Naive thymus-derived CD8-positive, alpha-beta T cell (primary cell): ENCODE measurements at places on chromosomes 1 and 21. TPM values are rescaled to one million over a fixed set of nuclear protein-coding genes. Genes with fewer than 3 reads are reported as not detected.

NUP210L gene
- not detected for polyA plus RNA-seq

POFUT2 gene
- polyA plus RNA-seq: 5.5 TPM

DNA sequence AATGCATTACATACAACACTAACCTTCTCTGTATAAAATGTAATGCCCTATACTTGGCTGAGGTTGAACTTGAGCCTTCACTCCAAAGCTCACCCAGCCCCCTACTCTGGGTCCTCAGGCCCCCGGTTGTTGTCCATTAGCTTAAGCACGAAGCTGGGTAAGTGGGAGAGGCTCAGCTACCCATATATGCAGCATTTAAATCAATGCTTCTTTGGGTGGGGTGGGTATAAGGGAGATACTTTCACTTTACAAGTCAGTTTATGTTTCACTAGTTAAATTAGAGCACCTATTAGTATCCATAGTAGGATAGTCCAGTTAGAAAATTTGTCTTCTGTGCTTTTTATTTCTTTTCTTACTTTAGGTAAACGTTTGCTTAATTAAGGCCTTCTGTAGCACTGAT lies 151.4 kb downstream of the LMX1A start:
- DNase-seq: no peak

- no peak for DNase-seq
These were observed 37.5 kb upstream of the TTC22 start for GRCh38 chr1:54838565-54839180.

DNA sequence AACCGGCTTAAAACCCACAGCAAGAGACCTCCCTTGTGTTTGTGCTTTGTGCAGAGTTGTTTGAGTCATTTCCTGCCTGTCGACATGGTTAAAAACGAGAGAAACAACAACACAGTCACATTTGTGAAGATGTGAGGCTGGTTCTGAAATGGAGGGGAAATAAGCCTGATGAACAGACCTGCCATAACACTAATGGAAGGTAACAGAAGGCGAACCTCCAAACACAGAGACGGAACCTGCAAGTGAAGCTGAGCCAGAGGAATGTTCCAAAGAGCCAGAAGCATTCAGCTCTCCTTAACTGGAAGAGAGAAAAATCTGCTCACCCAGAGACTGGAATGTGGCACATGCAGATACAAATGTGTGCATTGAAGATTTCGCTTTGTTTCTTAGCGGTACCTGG lies 53.2 kb upstream of the RAVER2 start:
- DNase-seq: no peak

GRCh38 chr1:4468804-4469514 lies 185.4 kb upstream of the AJAP1 start:
- DNase-seq: no peak

DNA sequence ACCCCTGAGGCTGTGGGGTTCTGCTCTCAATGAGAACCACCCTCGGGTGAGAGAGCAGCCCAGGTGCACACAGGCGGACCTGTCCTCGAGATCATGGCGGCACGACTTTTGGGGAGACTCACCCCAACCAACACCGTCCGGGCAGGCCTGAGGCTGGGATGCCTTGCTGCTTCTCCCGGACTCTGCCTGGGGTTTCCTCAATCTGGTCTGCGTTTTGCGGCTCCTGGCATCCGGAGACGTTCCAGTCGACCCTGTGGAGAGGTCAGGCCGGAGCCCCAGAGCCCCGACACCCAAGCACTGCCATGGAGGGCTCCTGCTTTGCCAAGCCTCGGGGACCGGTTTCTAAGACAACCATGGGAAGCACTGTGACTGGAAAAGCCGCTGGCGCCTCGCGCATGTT lies 3879.7 kb downstream of the SRGAP2C start:
- DNase-seq: no peak
